Gastroesophageal sphincter (tissue), 4 donors: ENCODE measurements at places on chromosomes 6 and 20.
A peak's percentile ranks its signal among the peaks of the same experiment; 100 is the strongest.

DNA sequence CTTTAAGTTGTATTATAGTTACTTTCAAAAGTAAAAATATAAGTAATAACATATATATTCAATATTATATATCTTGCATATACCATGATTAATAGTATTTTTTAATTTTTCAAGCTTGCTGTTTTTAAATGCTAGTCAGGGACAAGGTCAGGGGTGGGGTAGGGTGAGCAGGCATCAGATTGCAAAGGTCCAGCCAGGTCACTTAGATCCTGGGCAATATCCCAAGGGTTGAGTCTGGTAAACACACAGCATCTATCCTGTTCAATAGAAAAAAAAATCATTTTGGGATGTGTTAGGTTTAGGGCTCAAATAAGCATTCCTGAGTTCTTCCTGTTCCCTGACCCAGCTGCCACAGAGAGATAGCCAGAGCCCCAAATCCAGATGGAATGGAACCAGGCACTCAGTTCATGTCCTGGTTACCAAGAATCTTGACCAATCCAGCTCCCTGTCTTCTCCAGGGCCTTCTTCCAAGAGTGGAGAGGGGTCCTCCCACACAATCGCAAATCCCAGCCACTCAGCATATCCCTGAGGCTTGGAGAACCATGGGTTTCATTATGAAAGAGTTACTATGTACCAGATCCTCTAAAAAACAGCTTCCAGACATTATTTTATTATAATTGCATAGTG, 134.9 kb upstream of the TOP1 start:
- ATAC-seq, result no peak

DNA sequence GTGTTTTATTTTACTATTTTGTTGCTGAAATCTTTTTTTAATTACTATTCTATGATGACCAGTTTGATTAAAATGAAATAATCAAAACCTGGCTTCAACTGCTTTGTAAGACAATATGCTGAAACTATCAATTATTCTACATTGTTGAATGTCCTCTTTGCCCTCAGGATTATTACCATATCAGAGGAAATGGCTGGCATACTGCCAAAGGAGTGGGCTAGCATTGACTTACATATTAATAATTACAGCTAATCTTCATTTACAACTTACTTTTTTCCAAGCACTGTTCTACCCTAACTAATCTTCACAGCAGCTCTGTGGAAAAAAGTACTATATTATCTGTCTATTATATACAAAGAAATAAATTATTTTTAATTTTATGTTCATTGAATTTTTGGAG, 560.5 kb downstream of the BCKDHB start:
- no peak for ATAC-seq

DNA sequence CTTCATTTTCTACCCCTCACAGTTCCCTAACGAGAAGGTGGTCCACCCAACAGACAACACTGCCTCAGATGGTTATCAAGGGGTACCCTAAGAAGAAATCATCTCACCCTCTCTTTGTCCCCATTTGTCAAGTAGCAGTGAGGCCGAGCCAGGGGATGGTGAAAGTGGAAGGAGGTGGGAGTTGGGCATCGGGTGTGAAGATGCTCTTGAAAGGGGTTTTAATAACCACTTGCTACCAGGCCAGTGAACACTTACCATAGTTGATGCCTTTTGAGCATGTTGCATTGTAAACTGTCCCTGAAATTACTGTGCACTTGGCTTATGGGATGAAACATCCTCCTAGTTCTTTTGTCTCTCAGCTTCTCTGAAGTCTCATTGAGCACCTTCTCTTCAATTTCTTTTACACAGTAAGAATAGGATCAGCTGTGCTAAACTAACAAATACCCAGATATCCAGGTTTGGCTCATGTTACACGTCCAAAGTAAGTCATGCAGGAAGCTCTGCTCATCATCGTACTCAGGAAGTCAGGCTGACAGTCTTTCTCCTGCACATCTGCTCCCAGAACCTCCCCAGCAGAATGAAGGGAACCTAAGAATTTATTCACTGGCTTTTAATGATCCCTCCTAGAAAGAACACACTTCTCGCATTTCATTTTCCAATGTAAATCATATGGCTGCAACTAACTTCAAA, 13.3 kb downstream of the HLA-DPB1 start:
- no peak for ATAC-seq

GRCh38 chr20:40524071-40524470, 165.0 kb downstream of the MAFB start:
- no peak for ATAC-seq

DNA sequence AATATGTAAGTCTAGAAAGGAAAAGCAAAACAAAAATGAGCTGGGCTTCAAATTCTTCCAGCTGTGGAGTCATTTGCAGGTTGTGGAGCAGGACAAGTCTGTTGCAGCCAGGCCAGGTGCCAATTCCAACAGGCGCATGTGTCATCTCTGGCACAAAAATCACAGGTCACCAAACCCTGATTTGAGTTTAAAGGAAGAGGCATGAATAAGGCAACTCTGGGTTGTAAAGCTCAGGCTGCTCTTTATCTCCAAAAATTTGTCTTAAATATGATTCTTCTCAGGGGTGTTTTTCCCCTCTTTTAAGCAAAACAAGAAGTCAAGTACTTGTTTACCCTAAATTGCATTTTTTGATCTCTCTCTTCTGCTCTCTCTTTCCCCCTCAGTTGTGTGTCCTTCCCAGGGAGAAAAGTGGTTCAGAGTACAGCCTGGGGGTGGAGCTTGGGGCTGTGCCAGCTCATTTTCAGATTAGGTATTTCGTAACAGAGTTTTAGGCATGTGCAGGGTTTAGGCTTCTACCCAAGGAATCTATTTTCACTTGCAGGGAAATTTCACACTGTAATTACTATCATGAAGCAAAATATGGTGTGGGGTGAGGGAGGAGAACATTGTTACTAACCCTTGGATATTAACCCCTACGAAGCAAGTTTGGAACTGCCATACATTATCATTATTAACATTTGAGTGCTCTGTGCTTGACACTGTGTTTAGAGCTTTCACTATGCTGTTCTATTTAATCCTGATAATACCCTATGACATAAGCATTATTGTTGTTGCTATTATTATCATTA, 8.3 kb upstream of the NCOA3 start:
- peak; percentile 94 for ATAC-seq

DNA sequence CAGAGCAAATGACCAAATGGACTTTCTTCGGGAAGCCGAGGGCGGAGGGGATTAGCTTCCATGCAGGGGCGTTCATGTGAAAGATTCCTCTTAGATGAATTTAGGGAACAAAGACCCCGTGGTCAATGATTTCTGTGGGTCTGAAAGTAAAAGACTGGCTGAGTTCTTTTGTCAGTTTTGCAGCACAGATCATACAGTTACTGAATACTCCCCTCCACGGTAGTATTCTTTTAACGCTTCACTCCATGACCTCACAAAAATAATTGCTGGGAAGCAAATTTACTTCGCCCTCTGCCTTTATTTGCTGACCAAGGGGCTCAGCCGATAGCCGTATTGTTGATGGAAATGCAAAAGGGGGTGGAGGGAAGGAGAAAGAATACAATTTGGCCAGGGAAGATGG, 86.0 kb upstream of the SALL4 start:
- no peak for ATAC-seq

GRCh38 chr20:10654630-10655029, 19.2 kb downstream of the JAG1 start:
- no peak for ATAC-seq

DNA sequence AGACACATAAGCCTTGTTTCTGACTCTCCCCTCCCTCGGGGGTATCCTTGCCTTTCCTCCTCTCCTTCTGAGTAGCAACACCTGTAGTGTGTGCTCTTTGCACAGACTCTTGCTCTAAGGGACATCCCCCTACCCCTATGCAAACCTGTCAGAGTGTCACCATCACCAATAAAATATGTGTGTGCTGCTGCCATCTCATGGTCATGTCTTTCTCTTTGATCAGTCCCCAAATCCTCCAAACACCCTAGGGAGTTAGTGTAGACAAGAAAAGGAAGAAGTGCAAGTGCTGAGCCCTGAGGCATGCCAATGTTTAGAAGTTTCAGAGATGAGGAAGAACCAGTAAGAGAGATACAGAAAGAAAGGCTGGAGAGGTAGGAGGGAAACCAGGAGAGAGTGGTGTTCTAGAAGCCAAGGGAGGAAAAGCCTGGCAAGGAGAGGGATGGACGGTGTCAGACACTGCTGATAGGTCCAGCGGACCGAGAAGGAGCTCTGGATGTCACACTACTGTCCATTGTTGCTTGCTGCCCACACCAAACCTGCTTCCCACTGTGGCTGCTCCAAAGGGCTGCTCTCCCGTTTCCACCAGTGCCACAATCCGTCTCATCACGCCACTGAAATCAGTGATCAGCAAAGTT, 16.4 kb downstream of the TRMT6 start:
- no peak for ATAC-seq

GRCh38 chr6:33613146-33613794, 7.9 kb upstream of the ITPR3 start:
- peak; percentile 8 for ATAC-seq

DNA sequence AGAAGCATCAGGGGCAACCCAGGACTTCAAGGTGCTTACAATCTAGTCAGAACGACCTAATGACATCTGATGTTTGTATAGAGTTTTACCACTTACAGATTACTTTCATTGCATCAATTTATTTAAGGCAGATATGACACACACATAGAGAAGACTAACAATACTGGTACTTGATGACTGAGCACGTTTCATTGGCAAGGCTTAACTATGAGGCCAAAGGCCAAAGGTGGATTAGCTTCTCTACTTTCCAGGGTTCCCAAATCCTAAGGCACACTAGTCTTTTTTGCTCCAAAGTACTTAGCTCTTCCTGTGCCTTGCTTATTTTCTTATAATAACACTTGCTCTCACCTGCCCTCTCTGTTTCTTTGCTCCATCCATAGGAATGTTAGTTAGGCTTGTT, 406.2 kb downstream of the ZFAND3 start:
- ATAC-seq, result no peak

GRCh38 chr6:46642928-46643751, 9.5 kb downstream of the CYP39A1 start:
- ATAC-seq, result no peak

GRCh38 chr20:3645309-3646066, 17.7 kb downstream of the GFRA4 start:
- ATAC-seq, result no peak

- no peak for ATAC-seq
These were observed 4.8 kb downstream of the OR12D1 start for GRCh38 chr6:29419516-29419915.

DNA sequence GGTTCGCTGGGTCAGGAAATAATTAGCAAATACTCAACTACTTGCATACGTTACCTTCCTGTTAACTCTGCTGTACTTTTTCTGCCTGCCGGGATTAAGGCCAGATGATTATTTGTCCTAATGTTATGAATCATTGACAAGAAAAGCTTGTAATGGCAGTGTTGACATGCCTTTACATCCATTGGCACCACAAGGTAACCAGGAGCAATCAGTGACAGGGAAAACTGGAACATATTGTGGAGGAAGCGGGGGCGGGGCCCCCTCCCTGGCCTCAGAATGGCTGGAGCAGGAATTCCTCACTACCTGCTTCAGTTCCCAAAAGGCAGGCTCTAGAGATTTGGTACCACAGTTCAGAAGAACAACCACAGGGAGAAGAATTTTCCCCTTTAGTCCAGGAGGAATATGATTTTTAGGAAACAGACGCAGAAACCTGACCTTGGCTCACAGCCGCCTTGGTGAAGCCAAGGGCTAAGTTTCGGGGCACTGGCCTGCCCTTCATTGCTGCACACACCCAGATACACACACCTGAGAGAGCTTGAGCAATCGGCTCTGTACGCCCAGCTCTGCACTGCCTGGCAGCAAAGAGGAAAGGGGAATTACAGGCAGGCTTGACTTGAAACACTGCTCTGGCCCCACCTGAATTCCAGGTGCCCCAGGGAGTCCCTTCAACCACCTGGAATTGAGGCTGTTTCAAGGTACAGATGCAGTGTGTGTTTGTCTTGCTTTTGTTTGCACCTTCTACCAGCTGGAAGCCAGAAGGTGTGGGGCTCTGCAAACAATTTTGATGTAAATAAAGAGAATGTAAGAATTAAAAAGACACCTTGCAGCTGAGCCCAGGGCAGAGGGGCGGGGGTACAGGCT, 89.8 kb downstream of the MYB start:
- no peak for ATAC-seq

- ATAC-seq, result no peak
These were observed 61.0 kb downstream of the FAM50B start for GRCh38 chr6:3910106-3910663.

DNA sequence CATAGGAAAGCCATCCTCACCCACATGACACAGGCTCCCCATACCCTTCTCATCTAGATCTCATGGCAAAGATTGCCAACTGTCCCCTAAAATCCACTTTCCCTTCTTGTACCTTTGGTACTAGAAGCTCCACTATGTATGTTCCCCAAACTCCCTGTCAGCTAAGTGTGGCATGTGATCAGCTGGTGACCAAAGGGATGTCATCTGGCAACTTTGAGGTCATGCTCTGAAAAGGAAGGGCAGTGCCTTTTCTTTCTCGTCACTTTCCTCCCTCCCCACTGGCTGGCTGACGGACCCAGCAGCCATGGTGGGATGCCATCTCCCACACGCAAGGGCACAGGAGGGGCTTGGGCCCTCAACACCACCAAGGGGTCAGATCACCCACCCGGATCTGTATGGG, 23.8 kb upstream of the TAF8 start:
- ATAC-seq, result no peak

DNA sequence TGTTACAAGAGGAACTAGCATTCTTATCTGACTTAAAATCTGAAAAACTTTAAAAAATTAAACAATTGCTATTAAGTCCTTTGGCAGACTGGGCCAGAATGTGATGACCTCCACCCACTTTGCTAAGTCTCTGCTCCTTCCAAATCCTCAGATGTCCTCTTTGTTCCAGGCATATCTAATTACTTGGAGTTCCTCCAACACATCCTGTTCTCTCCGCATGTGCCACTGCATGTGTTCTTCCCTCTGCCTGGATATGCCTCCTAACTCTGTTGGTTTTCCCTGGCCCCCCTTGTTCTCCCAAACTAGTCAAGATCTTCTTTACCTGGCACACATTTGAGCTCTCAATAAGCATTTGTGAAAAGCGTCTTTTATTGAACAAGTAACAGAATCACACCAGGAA, 23.1 kb downstream of the ELOVL2 start:
- ATAC-seq, result no peak

- no peak for ATAC-seq
These were observed 82.7 kb downstream of the SH3BGRL2 start for GRCh38 chr6:79713701-79714322.
